ENCODE measurements at places on chromosomes 1 and 21. TPM values are rescaled to one million over a fixed set of nuclear protein-coding genes. Genes with fewer than 3 reads are reported as not detected.

Gene KCND3
- 8.1 TPM for total RNA-seq

GRCh38 chr1:224448453-224449017, 13.9 kb upstream of the WDR26 start:
- no peak for DNase-seq

- no peak for DNase-seq
Measured at GRCh38 chr1:231252336-231252735, 11.3 kb downstream of the GNPAT start.

DNA sequence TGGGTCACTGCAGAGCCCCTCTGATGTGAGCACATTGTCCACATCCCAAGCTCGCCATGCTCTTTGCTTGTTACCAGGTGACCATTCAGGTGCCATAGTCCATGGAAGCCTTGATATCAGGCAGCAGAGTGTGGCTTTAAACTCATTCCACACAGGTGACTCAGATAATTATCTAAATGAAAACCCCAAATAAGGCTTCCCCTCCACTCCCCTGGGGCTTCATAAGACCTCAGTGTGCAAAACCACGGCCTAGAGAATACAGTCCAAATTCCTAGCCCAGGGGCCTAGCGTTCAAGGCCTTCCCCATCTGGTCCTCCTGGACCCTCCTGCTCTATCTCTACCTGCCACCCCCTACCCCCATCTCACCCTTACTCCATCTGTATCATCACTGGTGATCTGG, 97.1 kb downstream of the ARHGEF10L start:
- DNase-seq = no peak

DNA sequence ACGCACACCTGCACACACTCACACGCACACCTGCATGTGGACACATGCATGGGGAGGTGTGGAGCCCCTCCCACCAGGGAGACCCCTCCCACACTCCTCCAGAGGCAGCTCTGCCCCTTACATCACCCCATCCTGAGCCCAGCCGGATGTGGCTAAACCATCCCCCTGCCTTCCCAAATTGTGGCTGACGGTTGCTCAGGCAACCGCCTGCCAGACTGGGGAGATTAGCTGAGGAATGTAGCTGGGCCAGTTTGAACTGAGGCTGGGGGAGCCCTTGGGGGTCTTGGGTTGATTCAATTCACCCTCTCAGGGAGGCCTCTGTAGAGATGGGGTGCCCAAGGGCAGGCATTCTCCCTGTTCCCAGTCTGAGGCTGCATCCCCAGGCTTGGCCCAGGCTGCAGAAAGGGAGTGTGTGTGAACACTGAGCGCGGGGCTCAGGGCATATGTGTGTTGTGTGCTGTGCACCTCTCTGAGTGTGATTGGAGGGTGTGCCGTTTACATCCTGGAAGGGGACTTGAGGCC, 12.9 kb downstream of the PTPRU start:
- no peak for DNase-seq

GRCh38 chr1:48182439-48182838, 40.1 kb upstream of the SLC5A9 start:
- DNase-seq = no peak

GRCh38 chr1:159089184-159089791, 12.7 kb upstream of the AIM2 start:
- DNase-seq = no peak

- DNase-seq = no peak
Measured at GRCh38 chr1:218874313-218874712, 299.4 kb upstream of the LYPLAL1 start.

GRCh38 chr1:200891774-200892157, 2.9 kb upstream of the INAVA start:
- DNase-seq = no peak

DNA sequence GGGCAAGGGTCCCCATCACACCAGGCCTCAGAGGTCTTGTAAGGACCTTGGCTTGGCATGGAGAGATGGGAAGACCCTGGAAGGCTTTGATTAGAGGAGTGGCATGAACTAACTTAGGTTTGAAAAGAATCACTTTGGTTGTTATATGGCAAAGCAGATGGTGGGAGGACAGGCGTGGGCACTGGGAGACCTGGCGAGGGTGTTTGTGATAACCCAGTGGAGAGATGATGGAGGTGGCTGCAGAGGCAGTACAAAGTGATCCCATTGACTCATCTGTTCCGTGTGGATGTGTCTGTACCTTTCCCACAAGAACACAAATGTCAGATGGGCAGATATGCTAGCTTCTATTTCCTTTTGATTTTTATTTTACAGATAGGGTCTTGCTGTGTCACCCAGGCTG, 168.3 kb downstream of the SLC35F3 start:
- DNase-seq = no peak

DNA sequence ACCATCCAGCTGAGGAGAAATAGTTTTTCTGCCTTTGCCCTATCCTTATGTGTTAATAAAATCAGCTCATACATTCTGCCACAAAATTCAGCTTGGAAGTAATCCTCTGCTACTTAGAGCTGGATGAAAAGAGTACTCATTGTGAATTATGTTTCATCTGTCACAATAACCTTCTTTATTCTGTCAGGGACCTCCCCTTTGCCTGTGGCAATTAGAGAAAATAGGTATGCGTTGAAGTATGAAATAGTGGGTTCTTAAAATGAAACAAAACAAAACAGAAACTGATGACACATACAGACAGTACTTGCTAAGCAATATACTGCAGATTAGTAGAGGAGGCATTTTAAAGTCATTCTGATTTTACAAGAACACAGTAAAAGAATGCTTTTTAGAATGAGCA, 578.5 kb downstream of the USP25 start:
- DNase-seq = no peak

DNA sequence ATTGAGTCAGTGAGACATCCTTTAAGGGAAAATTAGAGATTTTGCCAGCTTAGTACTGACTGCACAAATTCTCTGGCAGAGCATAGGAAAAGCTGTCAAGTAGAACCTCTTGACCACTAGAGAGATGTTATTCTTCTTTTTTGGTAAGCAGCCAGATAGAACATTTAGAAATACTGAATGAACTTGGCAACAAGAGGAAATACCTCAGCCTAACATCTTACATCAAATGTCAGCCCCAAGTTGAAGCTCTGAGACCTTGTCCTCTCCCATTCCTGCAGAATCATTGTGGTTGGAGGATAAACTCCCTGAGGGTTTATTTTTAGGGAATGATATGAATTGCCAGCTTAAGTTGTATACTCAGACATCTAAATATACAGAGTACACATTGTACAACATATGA, 53.5 kb downstream of the MIGA1 start:
- DNase-seq = no peak

DNA sequence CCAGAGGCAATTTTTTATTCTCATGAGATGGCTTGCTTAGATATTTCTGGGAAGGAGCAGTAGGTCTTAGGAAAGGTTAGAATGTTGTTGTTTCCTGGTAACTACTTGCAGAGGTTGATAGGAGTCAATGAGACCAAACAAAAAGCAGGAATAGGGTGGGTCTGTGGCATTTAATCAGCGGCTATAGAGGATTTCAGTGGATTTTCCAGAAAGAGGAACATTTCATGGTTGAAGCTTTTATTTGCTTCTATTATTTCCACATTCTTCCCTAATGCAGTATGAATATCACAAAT, 111.3 kb upstream of the PALMD start:
- no peak for DNase-seq

- DNase-seq = no peak
Measured at GRCh38 chr21:27803571-27803970, 836.7 kb upstream of the ADAMTS5 start.

- DNase-seq = no peak
Measured at GRCh38 chr1:192550922-192551534, 24.5 kb upstream of the RGS1 start.

Gene CAMSAP2
- total RNA-seq = 30.0 TPM

Gene CHML
- 11.3 TPM for total RNA-seq

Gene ITLN2
- total RNA-seq = 2.0 TPM

Gene CFHR4
- not detected for total RNA-seq

DNA sequence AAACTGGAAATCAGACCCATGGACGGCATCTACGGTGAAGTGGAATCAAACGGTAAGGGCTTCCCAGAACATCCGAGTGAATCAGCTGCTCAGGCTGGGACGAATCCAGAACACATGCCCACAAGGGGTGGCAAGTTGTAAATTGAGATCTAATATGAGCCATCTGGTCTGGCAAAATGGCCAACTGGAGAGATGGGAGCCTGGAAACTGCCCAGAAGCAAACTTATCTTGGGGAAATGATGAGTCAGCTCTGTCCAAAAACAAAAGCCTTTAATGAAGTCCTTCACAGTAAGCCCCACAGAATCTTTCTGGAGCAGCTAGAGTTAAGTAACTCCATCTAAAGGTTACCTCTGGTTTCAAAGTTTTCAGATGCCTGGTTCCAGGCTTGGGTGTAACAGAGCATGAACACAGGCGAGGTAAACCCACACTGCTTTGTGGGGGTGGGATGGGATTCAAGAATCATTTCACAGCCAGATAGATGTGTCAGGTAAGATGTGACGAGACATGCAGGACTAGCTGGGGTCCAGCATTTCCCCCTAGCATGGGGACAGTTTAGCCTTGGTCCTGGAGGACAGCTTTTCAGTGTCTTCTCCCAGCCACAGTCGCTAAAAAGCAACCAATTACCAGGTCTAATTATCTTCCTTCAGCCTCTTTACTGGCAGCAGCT, 10.5 kb upstream of the SRP9 start:
- DNase-seq = no peak

Gene PLPP3
- total RNA-seq = 236 TPM

DNA sequence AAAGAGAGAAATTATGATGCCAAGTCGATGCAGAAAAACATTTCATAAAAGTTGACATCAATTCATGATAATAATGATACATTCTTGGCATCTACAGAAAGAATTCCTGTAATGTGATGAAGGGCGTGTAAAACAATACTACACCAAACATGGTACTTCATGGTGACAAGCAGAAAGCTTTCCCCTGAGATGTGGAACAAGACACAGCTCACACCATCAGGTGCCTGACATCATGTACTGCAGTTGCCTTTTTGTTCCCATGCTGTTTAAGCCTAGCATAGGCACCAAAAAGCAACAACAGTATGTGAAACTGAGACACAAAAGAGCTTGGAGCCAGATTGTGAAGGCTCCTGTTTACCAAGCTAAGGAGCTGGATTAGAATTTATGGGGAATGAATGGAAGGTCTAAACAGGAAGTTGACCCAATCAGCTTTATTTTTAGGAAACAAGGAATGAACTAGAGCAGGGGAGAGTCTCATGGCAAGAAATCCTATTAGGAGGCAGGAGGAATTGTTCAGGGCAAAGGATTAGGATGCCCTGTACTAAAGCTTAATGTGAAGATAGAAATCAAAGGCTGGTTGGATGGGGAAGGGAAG, 67.2 kb downstream of the SYDE2 start:
- no peak for DNase-seq

DNA sequence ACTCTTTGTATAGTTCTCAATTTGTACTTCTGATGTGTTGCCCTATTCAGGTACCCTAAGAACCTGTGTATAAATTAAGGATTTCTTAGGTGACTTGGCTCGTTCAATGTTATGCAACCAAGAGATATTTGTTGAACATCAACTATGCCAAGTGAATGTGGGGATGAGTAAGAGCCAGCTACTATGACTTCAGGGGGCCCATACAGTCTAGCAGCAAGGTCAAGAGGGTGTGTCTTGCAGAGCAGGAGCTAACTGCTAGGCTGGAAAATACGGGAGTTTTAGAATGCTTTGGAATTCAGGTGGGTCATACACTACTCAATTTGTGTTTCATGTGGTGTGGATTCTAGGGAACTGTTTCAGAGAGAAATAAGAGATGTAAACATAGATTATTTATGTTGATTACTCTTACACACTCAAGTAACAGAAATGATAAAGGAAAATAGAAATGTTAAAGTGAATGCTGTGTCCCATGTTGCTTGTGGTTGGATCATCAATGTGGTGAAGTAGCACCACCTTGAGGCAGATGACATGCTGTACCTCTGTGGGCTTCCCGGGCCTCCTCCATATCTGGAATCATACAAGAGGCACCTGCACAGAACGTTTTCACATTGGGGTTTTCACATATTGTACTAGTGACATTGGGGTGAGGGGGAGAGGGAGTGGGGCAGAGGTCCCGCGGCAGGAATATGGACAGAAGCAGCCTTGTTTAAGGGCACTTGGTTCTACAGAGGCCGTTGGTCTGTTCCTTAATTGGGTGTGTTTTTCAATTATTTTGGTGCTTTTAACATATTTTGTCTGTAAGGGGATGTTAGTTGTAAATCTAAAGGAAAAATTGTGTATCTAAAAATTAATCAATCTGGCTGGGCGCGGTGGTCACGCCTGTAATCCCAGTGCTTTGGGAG, 12.4 kb downstream of the ARPC5 start:
- no peak for DNase-seq

GRCh38 chr21:32977216-32977615, 48.5 kb upstream of the OLIG2 start:
- DNase-seq = no peak

GRCh38 chr1:230422221-230422981, 3.7 kb downstream of the PGBD5 start:
- DNase-seq = peak; percentile 55

GRCh38 chr1:169201084-169201619, 94.7 kb downstream of the ATP1B1 start:
- no peak for DNase-seq

DNA sequence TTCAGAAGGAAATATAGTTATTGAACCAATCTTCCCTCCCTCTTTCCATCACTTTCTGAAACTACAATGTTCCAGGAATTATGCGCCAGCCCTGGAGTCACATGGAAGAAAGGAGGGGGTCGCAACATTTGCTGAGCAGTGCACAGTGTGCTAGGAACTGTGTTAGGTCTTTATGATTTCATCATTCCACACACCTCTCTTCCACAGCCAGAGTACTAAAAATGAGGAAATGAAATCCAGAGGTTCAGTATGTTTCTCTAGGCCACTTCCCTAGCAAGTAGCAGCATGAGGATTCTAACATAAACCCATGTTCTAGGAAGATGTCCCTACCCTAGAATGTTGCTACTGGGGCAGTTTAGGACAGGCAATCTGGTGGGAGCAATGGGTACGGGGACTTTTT, 158.1 kb downstream of the SLC45A1 start:
- no peak for DNase-seq

Gene KRTAP11-1
- not detected for total RNA-seq

Gene ALG14
- total RNA-seq = 0.74 TPM

Gene HEYL
- 8.8 TPM for total RNA-seq

Gene KRTAP19-1
- total RNA-seq = not detected

DNA sequence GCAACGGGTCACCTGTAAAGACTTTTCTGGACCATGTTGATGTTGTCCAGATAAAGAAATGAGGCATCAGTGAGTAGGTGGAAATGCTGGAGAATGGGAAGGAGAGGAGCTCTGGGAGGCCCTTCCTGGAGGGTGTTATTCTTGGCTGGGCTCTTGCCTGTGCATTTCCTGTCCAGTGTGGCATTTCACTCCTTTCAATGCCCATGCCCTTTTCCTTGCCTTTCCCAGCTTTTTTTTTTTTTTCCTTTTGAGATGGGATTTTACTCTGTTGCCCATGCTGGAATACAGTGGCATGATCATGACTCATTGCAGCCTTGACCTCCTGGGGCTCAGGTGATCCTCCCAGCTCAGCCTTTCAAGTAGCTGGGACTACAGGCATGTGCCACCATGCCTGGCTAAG, 11.8 kb downstream of the NOS1AP start:
- DNase-seq = no peak

- no peak for DNase-seq
Measured at GRCh38 chr1:107740579-107740978, 224.4 kb downstream of the VAV3 start.

Gene PGLYRP3
- 28.7 TPM for total RNA-seq

GRCh38 chr1:10178597-10179405, 31.6 kb upstream of the KIF1B start:
- no peak for DNase-seq

- no peak for DNase-seq
Measured at GRCh38 chr1:214111796-214112195, 124.0 kb downstream of the PROX1 start.

Data from vagina (tissue), 2 donors.